ENCODE measurements at places on chromosomes 6 and 20.

- DNase-seq = no peak
Observed at GRCh38 chr6:69527921-69528476, 268.8 kb downstream of the LMBRD1 start.

GRCh38 chr6:124294574-124295200 is 491.0 kb downstream of the NKAIN2 start:
- DNase-seq = no peak

- no peak for DNase-seq
Observed at GRCh38 chr6:127058936-127059335, 59.5 kb upstream of the RSPO3 start.

DNA sequence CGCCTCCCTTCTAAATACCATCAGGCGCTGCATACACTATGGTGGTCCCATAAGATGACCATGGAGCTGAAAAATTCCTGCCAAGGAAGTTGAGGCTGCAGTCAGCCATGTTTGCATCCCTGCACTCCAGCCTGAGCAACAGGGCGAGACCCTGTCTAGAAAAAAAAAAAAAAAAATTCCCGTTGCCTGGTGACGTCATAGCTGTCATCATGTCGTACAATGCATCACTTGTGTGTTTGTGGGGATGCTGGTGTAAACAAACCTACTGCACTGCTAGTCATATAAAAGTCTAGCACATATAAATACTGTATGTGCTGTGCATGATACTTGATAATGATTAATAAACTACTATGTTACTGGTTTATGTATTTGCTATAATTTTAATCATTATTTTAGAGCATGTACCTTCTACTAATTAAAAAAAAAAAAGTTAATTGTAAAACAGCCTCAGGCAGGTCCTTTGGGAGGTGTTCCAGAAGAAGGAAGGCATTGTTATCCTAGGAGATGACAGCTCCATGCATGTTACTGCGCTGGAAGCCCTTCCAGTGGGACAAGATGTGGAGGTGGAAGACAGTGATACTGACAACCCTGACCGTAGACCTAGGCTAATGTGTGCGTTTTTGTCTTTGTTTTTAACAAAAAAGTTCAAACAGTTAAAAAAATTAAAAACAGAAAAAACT is 132.6 kb downstream of the BANF2 start:
- no peak for DNase-seq

GRCh38 chr20:44861531-44862006 is 23.9 kb upstream of the YWHAB start:
- DNase-seq = no peak

- DNase-seq = no peak
Observed at GRCh38 chr20:62825986-62826645, 9.3 kb downstream of the COL9A3 start.

Measured in CD4-positive, alpha-beta T cell treated with Interleukin-10 for 1 hour (primary cell).